ENCODE measurements at places on chromosomes 12 and 14.
A peak's percentile ranks its signal among the peaks of the same experiment; 100 is the strongest.

DNA sequence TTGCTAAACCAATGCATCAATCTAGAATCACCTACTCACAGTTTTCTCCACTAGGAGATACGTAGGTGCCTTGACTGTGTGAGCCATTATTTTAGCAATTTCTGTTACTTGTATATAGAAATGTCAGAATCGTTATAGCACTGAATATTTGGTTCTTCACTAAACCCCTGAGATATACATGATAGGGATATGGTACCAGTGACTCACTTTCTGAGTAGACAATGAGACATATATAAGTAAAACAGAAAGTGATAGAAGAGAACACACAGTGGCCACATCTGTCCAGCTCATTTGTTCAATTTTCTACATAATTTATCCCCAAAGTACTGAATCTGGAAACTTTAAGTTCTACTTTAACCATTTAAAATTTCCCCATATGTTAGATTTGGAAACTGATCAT is 1505.5 kb upstream of the TMEM132C start:
- no peak for DNase-seq

- peak; percentile 53 for DNase-seq
These were observed 64.1 kb downstream of the NELL2 start for GRCh38 chr12:44812062-44812461.

DNA sequence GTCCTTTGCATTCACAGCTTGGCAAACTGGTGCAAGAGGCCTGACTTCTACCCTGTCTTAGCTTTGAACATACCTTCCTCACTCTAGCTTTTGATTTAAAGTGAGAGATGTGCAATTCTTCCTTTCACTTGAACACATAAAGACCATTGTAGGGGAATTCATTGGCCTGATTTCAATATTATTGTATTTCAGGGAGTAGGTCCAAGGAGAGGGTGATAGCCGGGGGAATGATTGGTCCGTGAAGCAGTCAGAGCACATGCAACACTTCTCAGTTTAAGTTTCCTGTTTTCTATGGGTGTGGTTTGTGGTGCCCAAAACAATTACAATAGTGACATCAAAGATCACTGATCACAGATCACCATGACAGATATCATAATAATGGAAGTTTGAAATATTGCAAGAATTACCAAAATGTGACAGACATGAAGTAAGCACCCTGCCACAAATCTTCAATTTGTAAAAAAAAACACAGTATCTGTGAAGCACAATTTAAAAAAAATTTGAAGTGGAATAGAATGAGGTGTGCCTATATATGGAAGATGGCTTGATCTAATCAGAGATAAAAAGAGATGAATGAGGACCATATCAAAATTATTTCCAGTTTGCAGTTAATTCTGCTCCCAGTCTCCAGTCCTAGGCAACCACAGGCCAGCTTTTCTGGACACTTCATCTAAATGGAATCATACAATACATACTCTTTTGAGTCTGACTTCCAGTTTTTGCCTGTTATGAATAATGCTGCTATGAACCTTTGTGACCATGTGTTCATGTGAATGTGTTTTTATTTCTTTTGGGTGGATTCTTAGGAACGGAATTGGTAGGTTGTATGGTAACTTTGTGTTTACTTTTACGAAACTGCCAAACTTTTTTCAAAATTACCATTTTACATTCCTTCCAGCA is 23.2 kb downstream of the BORCS5 start:
- no peak for DNase-seq

GRCh38 chr14:51638071-51638944 is 13.4 kb upstream of the FRMD6 start:
- DNase-seq, result no peak

GRCh38 chr14:101109981-101110728 is 206.6 kb upstream of the RTL1 start:
- no peak for DNase-seq

GRCh38 chr12:29277231-29277630 is 103.7 kb downstream of the ERGIC2 start:
- DNase-seq, result no peak

DNA sequence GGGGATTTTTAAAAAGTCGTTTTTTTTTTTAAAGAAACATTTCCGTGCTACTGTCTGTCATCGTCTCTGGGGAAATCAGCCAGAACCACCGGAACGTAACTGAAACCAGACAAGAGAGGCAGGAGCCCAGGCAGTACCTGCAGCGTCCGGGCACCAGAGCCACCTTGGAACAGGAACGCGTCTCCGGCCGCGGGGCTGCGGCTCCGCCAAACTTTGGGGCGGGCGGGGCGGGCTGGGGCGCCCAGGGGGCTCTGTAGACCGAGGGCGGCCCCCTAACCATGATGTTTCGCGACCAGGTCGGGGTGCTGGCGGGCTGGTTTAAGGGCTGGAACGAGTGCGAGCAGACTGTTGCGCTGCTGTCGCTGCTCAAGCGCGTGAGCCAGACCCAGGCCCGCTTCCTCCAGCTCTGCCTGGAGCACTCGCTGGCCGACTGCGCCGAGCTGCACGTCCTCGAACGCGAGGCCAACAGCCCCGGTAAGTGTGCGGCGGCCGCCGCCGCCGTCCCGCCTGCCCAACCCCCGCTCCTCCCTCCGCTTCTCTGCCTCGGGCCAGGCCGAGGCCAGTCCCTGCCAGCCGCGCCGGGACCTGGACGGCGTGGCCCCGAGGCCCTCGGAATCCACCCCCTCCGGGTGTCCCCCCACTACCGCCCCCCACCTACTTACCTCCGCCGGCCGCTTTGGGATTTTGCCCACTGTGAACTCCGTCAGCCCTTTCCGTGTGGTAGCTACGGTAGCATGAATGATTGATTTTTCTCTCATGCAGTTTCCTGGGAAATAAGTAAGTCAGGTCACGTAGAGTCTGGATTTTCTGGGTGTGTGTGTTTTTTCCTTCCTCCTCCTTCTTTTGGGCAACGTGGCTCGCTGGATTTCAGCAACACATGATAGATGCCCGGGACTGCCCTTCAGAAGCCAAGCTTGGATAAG is 972 bp downstream of the SAMD4A start:
- peak; percentile 30 for DNase-seq

GRCh38 chr14:34548472-34548981 is 9.0 kb upstream of the EAPP start:
- DNase-seq, result no peak

DNA sequence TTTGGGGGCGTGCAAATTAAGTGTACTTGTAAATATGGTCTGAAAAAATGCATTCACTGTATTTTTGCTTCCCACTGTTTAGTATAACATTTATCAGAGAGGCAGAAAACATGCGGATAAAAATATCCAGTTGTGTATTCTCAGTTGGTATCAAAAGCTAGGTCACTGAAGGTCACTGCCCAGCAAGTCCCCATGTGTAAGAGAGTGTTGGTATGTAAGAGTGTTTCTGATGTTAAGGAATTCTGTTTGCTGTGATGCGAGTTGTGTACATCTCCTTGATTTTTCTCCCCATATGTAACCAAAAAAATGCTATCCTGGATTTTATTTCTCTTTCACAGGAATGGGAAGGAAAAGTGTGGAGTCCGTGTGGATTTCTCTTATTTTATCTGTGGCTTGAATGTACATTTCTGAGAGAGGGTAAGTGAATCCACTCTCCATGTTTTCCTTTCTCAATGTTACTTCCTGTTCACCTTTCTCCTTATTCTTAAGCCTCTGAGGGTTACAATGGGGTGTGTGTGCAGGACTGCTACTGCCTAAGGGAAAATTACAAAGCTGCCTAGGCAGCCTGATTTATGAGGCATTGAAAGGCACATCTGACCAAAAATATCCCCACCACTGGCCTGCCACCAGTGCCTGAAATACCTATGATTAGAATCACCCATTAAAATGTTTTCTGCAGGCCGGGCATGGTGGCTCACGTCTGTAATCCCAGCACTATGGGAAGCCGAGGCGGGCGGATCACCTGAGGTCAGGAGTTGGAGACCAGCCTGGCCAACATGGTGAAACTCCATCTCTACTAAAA is 97.9 kb upstream of the USP44 start:
- DNase-seq, result no peak

DNA sequence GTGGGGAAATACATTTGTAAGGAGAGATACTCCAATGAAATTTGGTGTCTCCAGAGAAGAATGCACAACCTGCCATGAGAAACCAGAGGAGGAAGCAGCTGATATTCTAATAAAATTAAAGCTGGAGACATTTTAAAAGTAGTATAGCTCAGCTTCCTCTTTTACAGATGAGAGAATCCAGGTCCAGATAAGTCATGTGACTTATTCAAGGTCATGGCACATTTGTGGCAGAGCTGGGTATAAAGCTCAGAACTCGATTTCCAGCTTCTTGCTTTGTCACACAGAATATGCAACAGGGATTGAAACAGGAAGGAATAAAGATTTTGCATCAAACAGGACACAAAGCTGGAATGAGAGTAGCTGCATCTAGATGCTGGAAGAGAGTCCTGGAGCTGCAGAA is 174.8 kb downstream of the EMP1 start:
- no peak for DNase-seq

- peak; percentile 24 for DNase-seq
These were observed 50.5 kb downstream of the ANO4 start for GRCh38 chr12:100845095-100845494.

DNA sequence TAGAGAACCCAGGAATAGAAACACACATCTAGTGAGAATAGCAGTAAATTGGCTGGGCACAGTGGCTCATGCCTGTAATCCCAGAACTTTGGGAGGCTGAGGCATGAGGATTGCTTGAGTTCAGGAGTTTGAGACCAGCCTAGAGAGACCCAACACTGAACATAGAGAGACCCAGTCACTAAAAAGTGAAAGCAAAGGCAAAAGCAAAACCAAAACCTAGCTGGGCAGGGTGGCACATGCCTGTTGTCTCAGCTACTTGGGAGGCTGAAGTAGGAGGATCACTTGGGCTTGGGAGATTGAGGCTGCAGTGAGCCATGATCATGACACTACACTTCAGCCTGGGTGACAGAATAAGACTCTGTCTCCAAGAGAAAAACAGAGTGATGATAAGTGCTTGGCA is 37.5 kb upstream of the MIS18BP1 start:
- no peak for DNase-seq

- DNase-seq, result no peak
These were observed 18.2 kb downstream of the WSCD2 start for GRCh38 chr12:108147279-108147678.

Measured in MM.1S (cell line).